ENCODE measurements at places on chromosomes 11 and 22. TPM values are rescaled to one million over a fixed set of nuclear protein-coding genes. Genes with fewer than 3 reads are reported as not detected.

The PRR33 gene
- total RNA-seq = not detected

- no peak for DNase-seq
Measured at GRCh38 chr22:17237038-17237668, 17.9 kb upstream of the ADA2 start.

DNA sequence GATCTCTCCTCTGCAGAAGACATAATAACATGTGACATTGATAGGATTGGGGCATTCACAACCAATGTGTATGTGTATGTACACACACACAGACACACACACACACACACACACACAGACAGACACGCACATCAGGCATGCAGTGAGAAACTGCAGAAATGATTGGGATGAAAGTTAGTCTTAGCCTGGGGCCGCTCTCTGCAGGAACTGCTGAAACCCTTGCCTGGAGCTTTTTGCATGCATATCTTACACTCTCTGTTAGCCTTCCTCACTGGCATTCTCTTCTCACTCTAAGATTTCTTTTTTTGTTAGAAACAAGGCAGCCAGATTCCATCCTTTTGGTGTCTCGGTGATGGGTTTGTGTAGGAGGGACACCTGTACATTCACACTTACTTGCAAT lies 337.9 kb downstream of the NELL1 start:
- DNase-seq = no peak

The GALNT18 gene
- not detected for total RNA-seq

The CTR9 gene
- 49.2 TPM for total RNA-seq

The MTCH2 gene
- 19.5 TPM for total RNA-seq

- no peak for DNase-seq
Measured at GRCh38 chr22:37801946-37802309, 5.8 kb upstream of the GCAT start.

The OR51B2 gene
- not detected for total RNA-seq

DNA sequence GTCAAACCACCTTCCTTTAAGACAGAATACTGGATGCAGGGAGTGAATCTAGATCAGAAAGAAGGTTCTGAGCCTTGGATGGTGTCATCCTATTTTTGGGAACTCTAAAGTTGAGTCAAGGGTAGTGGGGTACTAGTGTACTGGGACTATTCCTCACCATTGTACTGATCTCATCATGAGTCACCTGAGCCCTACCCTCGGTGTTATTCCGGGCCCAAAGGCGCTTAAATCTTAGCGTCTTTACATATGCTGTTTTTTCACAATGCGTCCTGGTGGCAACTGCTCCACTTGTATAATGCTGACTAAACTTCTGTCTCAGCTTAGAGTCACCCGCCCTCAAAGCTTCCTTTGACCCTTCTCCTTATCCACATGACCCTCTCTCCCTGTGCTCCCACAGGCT lies 25.3 kb upstream of the PATE1 start:
- DNase-seq = no peak

The CSNK1E gene
- total RNA-seq = 172 TPM

The MEI1 gene
- total RNA-seq = 63.1 TPM

The LRP5 gene
- total RNA-seq = 1.5 TPM

DNA sequence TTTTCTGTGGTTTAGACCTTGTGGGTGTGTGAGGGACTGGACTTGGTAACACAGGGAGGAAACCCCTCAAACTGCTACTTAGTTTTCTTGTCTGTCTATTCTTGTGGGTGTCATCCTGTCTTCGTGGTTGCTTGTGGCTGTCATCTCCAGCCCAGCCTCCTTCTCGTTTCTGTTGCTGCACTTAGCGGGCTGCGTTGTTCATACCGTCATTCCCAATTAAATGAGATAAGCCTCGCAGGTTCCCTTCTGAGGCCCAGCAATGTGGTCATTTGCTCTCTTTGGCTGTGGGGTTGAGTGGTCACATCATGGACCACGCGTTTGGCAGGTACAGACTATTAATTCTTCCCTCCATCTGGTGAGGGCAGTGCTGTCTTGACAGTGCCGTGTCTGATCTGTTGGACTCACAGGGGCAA lies 18.8 kb downstream of the PANX1 start:
- DNase-seq = peak; percentile 35

DNA sequence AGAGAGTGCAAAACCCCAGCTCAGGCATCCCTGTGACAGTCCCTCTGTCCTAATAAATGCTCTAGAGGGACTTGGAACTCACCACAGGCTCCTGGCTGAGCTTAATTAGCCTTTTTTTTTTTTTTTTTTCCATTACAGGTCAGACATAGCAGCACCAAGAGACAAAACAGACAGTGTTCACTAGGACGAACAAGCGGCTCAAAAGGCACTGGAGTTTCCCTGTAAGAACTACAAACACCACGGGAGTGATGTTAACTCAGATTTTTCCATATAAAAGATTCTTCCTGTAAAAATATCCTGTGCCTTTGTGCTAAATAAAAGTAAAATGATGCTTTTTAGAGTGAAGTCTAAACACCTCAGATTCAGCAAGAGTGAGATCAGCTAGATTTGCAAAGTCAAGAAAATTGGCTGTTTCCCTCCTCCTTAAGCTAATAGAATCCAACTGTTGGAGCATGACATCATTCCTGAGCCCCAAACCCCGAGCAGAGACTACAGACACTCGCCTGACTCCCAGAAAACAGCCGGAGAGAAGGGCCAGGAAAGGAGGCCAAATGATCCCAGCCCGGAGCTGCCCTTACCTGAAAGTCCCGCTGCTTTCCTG lies 101.0 kb upstream of the AKIP1 start:
- DNase-seq = no peak

DNA sequence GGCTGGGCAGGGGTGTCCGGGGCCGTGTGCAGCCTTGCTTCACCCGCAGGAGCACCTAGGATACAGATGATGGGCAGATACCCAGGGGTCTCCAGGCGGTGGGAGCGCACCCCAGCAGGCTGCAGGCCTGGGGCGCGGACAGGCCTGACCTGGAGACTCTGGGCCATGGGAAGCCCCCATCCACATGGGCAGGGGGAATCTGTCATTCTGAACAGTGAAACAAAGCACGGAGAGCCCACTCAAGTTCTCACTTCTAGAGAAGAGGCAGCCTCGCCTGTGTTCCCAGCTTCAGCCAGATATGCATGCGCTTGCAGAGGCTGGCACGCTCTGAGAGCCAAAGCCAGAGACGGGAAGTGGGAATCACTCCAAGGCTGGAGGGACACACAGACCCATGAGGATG lies 333.1 kb downstream of the BRD1 start:
- no peak for DNase-seq

GRCh38 chr11:11416502-11416901 lies 63.5 kb upstream of the CSNK2A3 start:
- no peak for DNase-seq

DNA sequence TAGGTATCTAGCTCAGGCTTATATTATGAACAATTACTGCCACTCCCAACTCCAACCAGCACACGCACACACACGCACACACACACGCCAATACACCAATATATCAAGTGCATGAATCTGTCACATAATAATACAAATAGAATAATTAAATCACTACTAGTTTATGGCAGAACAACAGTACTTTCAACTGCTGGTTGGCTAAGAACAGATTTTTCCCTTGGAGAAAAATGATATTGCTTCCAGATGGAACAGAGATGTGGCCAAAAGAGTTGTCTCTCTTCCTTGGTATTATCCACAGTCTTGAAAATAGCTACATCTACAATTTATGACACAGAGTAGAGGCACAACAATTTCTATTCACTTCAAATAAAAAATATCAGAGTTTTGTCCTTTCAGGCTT lies 538.3 kb upstream of the FAT3 start:
- no peak for DNase-seq

The XRRA1 gene
- 20.9 TPM for total RNA-seq

The CLDN25 gene
- not detected for total RNA-seq

DNA sequence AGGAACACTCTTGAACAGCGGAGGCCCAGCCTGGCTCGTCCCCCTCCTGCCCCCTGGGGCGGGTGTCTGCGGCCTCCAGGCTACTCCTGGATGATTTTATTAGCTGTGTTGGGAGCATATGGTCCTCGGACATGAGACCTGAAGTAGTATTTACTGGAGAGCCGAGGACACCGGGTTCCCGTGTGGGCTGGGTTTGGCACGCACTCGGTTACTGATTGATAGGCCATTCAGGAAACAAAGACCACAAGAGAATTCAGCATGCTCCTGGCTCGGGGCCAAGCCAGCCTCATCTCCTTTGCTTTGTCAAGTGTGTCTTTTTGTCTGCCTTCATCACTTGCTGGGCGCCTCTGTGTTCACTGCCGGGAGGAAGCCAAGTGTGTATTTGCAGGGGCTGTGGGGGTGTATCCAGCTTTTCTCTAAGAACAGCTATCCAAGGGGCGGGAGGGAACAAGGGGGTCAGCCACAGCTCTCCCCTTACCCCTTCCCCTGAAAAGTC lies 9.7 kb downstream of the FXYD2 start:
- DNase-seq = peak; percentile 88

DNA sequence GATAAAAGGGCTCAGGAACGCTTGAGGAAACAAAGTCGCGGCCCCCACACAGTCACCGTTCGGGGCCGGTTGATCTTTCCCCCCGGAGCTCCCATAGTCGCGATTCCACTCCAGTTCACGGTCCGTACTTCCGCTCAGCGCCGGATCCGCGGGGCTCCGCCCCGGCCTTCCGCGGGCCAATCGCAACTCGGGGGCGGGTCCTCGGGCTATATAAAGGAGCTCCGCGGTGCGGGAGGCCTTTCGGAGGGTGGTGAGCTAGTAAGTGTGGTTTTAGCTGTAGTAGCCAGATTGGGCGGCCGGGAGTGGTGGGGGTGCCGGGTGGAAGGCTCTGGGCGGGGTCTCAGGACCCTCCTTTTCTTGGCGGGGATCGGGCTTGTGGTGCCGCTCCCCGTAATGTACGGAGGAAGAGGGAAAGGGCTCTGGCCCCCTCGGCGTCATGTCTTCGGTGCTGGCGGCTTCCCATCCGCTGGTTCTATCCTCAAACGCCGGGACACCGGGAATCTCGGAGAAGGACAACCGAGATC lies at the start of the genes C11orf98 and CSKMT:
TSS of gene C11orf98 (minus strand) at position 136 of the 524 bp plus-strand sequence. CDS start at position 95, 41 bp downstream.
TSS of gene CSKMT (plus strand) at position 238 of the 524 bp plus-strand sequence. CDS start 568 bp downstream, outside the sequence.
- peak; percentile 96 for DNase-seq

The CYP2D6 gene
- total RNA-seq = 3.1 TPM

The SAA1 gene
- total RNA-seq = not detected

- peak; percentile 49 for DNase-seq
Measured at GRCh38 chr11:68816917-68817419, 24.7 kb downstream of the CPT1A start.

All from CD8-positive, alpha-beta T cell (primary cell).